Kasumi-1 (cell line): ENCODE measurements at places on chromosomes 3 and 15.

GRCh38 chr15:56776839-56777238 is 43.5 kb upstream of the ZNF280D start:
- DNase-seq: no peak

DNA sequence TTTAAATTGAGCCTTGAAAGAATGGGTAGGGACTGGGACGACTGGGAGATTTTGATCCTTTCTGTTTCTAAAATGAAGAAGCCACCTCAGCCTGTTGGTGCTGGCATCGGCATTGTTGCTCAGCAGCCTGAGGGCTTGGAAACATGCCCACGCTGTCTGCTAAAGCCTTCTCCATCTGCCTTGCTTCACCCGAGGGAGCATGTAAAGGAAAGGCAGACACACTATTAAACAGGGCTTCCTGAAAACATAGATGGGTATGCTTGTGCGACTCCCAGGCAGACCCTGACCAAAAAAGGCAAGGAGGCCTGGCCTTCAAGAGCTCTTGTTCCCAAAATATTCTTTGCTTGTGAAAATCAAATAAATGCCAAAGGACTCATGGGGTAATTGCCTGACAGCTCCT is 84.2 kb upstream of the SLC4A7 start:
- peak; percentile 12 for DNase-seq

- no peak for DNase-seq
These were observed 22.8 kb downstream of the SLC28A2 start for GRCh38 chr15:45274636-45275380.

DNA sequence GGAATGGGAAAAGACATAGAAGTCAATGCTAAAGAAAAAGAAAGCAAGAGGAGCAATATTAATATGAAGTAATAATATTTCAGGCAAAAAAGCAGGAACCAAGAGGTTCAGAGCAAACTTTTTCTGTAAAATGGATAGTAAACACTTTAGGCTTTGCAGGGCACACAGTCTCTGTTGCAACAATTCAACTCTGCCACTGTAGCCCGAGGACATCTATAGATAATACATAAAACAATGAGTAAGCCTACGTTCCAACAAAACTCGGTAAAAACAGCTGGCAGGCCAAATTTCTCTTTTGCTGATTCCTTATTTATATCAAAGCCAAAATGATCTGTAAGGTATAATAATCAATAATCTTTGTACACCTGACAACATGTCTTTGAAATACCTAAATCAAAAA is 56.8 kb downstream of the SMAD6 start:
- no peak for DNase-seq
